ENCODE measurements at places on chromosomes 11 and 22. TPM values are rescaled to one million over a fixed set of nuclear protein-coding genes. Genes with fewer than 3 reads are reported as not detected.

The CABP7 gene
- total RNA-seq, result not detected

The RFPL2 gene
- not detected for total RNA-seq

DNA sequence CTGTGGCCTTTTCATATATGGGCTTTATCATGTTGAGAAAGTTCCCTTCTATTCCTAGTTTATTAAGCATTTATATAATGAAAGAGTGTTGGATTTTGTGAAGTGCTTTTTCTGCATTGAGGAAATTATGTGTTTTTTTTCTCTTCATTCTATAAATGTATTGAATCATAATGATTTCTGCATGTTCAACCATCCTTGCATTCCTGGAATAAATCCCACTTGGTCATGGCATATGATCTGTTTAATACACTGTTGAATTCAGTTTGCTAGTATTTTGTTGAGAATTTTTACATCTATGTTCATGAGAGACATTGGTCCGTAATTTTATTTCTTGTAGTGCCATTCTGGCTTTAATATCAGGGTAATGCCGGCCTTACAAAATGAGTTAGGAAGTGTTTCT, 25.8 kb downstream of the PIM3 start:
- no peak for DNase-seq

DNA sequence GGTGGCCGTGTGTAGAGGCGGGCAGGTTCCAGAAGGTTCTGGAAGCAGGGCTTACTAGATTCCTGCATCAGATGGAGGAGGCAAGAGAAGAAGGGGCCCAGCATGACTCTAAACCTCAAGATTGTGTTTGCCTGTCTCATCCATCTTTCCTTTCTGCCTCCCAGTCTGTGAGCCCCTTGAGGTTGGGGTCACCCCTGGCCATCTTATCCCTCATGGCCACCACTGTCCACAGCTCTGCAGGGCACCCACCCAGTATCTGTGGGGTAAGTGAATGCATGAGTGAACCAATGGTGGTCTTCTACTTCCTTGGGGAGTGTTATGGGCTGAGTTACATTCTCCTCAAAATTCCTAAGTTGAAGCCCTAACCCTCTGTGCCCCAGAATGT, 79.3 kb downstream of the MYEOV start:
- no peak for DNase-seq

The MMP3 gene
- not detected for total RNA-seq

DNA sequence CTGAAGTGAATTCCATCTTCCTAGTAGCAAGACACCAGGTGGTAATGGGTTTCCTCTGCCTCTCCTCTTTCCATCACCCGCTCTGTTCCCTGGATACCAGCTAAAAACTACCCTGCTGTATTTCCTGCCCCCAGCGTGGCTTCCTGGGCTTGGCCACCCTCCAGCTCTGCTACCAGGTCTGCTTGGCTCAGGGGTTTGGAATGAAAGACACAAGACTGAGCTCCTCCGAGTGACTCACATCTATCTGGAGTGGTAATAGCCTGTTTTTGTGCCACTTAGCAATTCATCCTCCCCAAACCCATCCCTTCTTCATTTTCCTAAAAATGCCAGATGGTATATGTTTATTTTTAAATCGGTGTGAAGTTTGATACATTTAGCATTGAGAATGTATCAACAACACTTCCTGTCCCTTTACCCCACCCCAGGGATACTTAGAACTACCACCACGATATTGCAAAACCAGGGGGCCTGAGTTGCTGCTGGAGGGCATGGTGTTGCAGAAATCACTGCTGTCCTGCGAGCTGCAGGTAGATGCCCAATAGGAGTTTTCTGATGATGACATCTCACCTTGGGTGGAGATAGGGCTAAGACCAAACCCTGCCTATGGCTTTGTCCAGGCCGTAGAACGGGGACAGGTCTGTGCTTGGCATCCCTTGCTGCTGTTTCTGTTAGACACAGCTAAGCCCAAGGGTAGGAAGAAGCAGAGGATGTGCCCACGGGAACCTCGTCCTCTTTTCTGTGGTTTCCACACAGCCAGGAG, 7.5 kb upstream of the MICAL3 start:
- no peak for DNase-seq

GRCh38 chr11:116731097-116731761, 41.6 kb downstream of the BUD13 start:
- peak; percentile 56 for DNase-seq

DNA sequence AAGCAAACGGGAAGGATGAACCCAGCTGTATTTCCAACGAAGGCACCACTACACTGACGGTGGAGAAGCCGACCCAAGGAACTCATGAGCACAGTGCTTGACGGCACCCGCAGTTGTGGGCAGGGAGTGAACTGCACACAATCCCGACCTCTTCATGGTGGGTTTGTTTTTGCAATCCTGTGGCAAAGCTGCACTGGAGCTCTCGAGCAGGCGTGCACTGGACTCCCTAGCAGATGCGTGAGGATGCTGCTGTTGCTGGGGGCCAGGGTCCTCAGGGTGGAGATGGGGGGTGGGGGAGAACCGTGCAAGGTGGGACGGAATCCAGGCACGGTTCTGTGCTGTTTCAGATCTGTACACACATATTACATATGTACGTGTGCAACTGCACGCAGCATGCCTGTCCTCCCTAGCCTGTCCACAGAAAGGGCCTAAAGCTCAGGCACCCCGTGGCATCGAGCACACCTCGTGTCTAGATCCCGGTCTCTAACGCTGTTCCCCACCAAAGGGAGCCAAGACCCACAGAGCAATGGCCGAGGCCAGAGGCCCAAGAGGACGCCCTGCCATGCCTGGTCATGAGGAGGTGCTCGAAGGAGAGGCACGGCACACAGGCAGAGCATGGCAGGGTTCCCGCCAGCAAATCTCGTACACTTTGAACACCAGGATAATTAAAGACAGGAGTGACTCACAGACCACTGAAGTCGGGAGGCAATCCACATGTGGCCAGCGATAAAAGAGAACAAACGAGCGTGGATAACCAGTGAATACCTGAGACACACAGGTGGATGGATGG, 17.6 kb downstream of the ALG12 start:
- DNase-seq, result peak; percentile 33

The C11orf65 gene
- 0.64 TPM for total RNA-seq

DNA sequence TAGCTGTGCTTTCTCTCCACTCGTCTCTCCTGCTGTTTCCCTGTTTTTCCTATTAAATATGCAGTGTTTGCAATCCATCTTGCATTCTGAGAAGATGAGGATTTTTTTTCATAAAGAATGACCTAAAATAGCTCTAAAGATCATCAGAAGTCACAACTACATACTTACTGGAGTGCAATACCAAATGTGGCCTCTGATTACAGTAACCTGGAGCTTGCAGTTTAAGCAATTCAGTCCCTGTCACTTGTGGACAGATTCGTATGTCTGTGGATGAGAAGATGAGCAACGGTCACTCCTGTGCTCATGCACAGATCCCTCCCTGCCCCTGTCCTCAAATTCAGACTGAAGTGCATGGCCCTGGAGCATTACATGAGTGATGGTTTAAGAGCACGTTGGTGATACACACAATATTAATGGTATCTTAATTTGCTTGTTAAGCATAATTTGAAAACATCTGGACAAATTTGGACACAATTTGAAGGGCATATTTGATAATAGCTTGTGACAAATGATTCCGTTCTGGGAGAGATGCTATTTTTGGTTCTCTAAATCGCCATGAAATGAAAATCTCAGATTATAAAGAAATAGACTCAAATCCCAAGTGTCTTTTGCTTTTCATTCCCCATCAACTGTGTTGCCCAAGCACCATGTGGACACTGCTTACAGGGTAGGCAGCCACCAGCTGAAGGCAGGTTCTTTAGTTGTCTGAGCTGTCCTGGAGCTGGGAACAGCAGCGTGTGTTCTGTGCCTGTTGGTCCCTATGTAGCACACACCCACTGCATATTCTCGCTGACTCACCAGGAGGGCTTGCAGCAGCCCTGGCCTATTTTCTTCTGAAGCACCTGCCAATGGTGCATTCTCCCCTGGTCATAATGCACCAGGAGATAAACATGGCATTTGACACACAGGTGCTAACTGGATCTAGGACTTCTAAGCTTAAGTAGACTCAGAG, 32.6 kb upstream of the PRAME start:
- no peak for DNase-seq

The NCR3LG1 gene
- total RNA-seq, result 3.1 TPM

GRCh38 chr11:104076455-104076854, 40.0 kb downstream of the DDI1 start:
- DNase-seq, result no peak

- no peak for DNase-seq
These were observed 56.2 kb downstream of the OTOG start for GRCh38 chr11:17603056-17603825.

DNA sequence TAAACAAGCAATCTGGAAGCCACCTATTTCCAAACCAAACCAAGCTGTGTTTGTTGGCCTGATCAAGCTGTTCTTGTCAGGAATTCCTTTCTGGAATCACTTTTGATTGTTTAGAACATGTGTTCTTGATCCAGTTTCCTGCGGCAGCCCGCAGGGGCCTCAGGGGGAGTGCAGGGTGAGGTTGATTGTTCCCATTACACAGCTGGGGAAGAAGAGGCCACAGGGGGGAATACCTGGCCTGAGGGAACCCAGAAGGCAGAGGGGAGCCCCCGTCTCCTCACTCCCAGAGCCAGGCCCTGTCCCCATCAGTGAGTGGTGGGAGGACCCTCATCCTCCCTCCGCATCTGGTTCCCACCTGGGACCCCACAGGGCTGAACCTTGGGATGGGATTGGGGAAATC, 4.2 kb downstream of the MRGPRD start:
- DNase-seq, result no peak

The LRRC55 gene
- total RNA-seq, result 0.09 TPM

GRCh38 chr11:12581923-12582322, 92.3 kb upstream of the TEAD1 start:
- DNase-seq, result no peak

The UBASH3B gene
- 1.5 TPM for total RNA-seq

DNA sequence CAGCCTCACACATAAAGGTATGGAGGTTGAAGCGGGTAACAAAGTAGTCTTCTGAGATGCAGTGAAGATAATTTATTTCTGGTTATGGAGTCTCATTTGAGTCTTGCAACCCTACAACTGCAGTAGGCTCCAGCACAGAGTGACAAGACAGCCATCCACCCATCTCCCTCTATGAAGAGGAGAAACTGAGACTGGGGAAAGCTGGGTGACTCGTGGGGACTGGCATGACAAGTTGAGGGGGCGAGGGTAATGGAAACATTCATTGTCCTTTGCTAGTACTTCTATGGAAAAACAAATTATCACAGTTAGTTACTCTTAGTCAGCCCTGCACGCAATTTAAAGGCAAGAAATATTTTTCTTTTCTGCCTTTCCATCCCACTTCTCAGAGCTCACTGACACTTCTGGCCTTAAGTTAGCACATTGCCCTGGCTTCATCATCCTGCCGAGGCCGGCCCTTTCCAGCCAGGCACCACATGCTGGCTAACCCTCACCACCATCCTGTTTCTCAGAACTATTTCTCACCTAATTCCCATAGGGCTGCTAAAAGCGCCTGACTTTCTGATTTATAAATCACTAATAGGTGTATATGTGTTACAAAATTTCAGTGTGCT, 361.1 kb downstream of the ETS1 start:
- no peak for DNase-seq

DNA sequence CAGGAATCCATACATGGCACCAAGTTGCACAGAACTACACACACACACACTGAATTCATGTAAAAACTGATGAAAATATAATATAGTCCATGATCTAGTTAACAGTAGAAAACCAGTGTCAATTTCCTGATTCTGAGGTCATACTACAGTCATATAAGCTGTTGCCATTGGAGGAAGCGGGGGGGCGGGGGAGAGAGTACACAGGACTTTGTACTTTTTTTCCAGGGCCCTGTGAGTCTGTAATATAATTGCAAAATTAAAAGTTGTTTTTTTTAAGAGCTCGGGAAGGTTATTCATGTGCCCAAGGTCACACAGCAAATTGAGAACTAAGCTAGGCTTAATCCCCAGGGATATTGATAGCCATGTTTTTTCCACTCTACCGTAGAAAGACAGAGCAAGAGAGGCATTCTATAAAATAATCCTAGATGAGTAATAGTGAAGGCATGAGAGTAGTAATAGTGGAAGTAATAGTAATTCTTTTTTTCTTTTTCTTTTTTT, 312.3 kb downstream of the MN1 start:
- DNase-seq, result no peak

GRCh38 chr11:128398517-128399250, 188.7 kb downstream of the ETS1 start:
- DNase-seq, result no peak

The DDI1 gene
- not detected for total RNA-seq

The CASP5 gene
- not detected for total RNA-seq

The TCN2 gene
- total RNA-seq, result 27.0 TPM

GRCh38 chr22:20523086-20523983, 15.9 kb downstream of the MED15 start:
- no peak for DNase-seq

DNA sequence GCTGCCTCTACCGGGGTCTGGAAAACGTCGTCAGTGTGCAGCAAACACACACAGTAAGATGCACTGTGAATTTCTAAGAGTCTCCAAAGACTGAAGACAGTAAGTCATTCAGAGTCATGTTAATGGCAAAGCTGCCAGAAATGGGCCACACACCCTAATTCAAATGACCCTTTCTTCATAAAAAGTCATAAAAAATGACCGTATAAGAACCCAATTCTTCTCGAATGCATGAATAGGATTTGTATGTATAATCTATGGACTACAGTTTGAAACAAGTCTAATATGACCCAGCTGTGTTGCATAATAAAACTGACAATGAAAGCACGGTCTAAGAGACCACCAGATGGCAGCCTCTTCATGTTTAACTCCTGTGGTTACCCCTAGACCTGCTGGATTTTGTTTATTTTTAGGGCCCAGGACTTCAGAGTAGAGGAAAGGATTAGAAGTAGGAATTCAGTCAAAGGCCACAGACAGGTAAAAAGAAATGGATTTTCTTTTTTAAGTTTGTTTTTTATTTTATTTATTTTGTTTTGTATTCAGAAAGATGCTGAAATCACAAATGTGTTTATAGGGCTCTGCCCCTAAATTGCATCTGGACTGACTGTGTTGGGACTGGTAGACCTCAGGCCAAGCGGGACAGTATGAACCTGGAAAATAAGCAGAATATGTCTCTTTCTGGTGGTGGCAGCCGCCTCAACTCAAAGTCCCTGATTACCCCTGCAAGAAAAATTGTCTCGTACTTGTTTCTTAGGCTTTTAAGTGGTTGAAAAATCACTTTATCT, 32.1 kb upstream of the SLC5A12 start:
- peak; percentile 30 for DNase-seq

The CD82 gene
- 24.7 TPM for total RNA-seq

- no peak for DNase-seq
These were observed 8.7 kb downstream of the MS4A2 start for GRCh38 chr11:60097189-60097588.

The PAMR1 gene
- 23.6 TPM for total RNA-seq

The HDAC10 gene
- total RNA-seq, result 13.4 TPM

- no peak for DNase-seq
These were observed 15.0 kb downstream of the AASDHPPT start for GRCh38 chr11:106092446-106092845.

The TUB gene
- total RNA-seq, result 27.6 TPM

Measured in right cardiac atrium (tissue), 5 donors.